Choroid plexus epithelial cell (primary cell): ENCODE measurements at places on chromosomes 13 and 19.
A peak's percentile ranks its signal among the peaks of the same experiment; 100 is the strongest.

DNA sequence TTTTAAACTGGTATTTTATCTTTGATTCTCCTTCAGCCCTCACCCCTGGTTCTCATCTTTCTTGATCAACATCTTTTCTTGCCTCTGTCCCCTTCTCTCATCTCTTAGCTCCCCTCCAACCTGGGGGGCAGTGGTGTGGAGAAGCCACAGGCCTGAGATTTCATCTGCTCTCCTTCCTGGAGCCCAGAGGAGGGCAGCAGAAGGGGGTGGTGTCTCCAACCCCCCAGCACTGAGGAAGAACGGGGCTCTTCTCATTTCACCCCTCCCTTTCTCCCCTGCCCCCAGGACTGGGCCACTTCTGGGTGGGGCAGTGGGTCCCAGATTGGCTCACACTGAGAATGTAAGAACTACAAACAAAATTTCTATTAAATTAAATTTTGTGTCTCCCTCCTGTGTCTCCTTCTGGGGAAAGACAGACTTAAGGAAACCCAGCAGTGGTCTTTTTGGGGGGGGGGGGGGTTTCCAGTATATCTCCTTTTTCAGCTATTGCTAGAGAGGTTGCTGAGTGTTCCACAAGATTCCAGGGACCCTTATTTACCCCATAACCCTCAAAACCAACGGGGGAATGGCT is 1.5 kb upstream of the RAD23A start:
- no peak for DNase-seq

- no peak for DNase-seq
Observed at GRCh38 chr13:75423946-75424345, 58.0 kb downstream of the TBC1D4 start.

DNA sequence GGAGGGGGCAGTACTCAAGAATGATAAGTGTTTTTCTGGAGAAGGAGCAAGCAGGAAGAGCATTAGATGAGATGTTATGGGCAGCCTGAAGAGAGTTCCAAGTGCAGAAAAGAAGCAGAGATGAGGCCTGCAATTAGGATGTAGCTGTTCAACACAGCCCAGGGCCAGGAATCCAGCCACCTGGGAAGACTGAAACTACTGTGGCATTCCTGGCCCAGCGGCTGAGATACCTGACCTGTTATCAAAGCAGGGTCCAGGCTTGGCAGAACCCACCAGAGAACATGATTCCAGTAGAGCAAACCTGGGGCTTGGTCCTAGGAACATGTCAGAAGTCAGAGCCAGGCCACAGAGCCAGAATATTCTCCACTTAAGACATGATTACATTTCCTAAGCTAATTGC is 73.3 kb upstream of the LRCH1 start:
- no peak for DNase-seq

- DNase-seq = no peak
Observed at GRCh38 chr19:5228932-5229777, 111.5 kb downstream of the PTPRS start.

DNA sequence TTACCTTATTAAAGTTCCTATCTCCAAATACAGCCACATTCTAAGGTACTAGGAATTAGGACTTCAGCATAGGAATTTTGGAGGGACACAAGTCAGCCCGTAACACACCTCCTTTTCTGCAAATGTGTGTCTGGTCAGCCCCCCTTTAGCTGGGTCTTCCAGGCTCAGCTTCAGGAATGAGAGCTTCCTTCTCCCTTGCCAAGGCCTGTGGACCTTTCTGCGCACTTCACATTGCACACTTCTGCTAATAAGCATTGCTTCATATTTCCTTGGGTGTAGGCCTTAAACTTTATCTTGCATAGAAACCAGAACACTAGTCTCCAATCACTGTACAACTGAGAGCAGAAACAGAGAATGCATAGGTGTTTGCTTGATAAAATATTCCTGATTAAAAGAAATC is 4.5 kb upstream of the STK24 start:
- DNase-seq = no peak

GRCh38 chr13:100382785-100383184 is 205.8 kb downstream of the GGACT start:
- peak; percentile 69 for DNase-seq

- no peak for DNase-seq
Observed at GRCh38 chr13:97139691-97140090, 82.4 kb upstream of the MBNL2 start.

- no peak for DNase-seq
Observed at GRCh38 chr13:70814684-70815083, 706.4 kb upstream of the KLHL1 start.

- no peak for DNase-seq
Observed at GRCh38 chr13:30081331-30081730, 226.0 kb downstream of the KATNAL1 start.

DNA sequence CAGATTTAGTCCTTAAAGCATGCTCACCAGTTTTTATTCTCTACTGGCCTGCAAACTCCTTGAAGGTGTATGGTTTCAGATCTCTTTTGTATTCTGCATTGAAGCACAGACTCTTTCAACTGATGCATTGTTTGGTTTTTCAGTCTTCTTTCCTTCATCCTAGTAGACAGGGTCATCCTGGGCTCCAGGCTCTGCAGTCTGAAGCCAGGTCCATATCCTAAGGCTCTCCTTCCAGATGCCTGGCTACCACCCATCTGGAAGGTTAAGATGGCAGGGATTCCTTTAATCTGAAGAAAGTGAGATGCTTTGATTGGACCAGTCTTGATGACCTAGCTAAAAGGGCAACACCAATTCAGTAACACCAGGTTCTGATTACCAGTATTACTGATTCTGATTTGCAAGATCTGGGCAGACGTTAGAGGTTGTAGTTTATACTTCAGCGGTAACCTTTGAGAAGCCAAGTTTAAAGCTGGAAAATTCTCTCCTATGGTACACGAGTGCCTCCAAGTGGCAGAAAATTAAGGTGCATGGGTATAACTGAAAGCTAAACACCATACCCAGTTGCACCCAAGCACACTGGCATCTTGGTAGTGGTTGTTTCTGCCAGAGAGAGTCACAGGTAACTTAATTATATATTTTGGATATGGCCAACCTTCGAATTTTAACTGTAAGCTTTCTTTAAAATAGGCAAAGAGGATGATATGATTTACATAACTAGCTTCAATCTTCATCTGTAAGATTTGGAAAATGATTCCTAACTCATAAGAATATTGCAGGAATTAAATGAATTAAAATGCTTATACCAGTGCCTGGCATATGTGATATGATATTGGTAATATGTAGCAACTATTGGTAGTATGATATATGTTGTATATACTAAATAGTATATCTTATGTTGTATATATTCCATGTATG is 1651.9 kb upstream of the MIR17HG start:
- peak; percentile 69 for DNase-seq

- peak; percentile 47 for DNase-seq
Observed at GRCh38 chr19:662207-662961, 630 bp downstream of the RNF126 start.

DNA sequence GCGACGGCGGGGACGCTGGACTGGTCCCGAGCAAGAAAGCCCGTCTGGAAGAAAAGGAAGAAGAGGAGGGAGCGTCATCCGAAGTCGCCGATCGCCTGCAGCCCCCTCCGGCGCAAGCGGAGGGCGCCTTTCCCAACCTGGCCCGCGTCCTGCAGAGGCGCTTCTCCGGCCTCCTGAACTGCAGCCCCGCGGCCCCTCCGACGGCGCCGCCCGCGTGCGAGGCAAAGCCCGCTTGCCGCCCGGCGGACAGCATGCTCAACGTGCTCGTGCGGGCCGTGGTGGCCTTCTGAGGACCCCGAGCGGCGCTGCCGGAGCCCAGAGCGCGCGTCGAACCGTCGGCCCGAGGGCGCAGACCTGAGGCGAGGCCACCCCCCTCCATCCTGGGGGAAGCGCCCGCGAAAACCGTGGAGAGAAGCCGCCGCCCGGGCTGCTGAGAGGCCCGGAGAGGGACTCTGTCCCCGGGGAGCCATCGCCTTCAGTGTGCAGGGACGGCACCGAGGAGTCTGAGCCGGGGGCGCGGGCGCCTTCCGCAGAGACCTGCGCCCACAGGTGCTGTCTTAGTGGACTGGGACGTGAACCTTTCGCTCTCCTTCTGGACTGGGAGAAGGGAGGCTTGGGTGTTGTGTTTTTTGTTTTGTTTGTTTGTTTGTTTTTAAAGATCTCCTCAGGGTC is 3.5 kb downstream of the IER2 start:
- peak; percentile 70 for DNase-seq

DNA sequence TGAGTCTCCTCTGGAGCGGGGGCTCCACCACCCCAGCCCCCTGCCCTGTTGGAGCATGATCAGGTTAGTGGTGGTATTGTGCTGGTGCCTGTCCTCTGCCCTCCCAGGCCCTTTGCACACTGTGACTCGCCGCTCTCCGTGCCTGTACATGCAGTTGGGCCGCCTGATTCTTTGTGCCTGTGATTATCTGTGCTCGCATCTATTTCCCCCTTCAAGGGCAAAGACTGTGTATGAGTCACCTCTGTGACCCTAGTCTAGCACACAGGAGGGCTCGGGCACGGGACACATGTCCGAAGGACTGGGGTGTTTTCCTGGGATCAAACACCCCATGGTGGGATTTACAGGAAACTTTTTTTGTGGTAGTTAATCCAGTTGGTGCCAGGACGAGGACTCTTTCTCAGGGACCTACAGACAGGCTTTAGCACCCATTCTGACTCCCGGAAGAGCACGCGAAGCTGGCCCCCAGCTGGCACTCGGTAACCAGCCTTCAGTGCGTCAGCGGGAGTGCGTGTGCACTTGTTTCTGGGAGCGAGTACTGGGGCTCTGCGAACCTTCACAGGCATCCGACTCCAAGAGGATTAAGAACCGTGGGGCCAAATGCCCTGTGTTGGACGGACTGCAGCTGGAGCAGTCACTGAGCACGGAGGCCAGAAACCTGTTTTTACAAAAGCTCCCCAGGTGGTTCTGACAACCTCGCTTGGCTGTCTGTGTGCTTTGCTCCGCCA is 6.7 kb downstream of the PPP1R37 start:
- no peak for DNase-seq

DNA sequence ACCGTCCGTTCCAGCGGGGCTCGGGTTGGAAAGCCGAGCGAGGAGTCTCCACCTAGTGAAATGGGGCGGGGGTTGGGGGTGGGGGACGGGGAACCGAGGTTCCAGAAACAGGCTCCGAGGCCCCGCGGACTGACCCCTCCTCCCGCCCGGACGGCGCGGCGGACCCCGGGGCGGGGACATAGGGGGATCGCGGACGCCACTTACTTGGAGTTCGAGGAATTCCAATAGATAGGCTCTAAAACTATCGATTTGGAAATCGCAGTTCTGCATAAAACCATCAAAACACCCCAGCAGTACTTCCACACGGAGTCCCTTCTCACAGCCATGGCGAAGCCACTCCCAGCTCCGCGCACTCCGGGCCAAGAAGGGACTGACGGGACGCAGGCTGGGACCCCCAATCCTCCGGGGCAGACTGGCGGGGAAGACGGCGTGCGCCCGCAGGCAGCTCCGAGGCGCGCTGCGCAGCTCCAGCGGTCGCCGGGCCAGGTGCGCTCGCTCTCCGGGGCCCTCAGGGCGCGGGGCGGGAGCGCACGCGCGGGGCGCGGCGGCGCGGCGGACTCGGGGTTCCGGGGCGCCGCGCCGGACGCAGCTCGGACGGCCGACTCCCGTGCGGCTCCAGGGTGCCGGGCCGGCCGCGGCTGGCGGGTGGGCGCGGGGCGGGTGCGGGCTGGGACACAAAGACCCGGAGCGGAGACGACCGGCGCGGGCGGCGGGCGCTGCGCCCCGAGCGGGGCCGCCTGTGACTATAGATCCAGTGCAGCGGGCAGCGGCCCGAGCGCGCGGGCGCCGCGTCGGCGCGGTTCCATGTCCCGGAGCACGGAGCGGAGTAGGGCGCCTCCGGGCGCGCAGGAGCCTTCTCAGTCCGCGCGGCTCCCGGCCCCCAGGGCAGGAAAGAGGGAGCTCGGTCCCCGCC is 567 bp downstream of the EFNB2 start:
- DNase-seq = peak; percentile 42

GRCh38 chr13:98697791-98698190 is 54.7 kb downstream of the SLC15A1 start:
- DNase-seq = no peak

DNA sequence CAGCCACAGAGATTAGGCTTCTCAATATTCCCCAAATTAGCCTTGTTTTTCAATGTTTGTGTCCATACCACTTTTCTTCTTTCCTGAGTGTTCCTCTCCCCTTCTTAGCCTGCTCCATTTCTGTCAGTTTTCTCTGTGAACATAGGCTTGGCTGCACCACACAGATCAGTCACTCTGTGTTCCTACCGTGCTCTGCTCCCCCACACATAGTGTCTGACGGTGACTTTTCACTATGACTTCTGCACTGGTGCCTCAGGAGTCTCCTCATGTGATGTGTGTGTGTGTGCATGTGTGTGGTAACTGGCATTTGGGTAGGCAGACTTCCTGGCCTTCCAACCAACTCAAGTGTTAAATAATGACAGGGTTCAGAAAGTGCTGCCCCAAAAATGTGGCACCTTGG is 47.9 kb upstream of the MYCBP2 start:
- DNase-seq = no peak

GRCh38 chr19:13207846-13208671 is 57.8 kb downstream of the IER2 start:
- DNase-seq = peak; percentile 82

GRCh38 chr13:71677124-71677523 is 189.9 kb downstream of the DACH1 start:
- DNase-seq = no peak

GRCh38 chr19:33437393-33437820 is 63.9 kb downstream of the CEBPG start:
- no peak for DNase-seq

- DNase-seq = no peak
Observed at GRCh38 chr19:16595097-16595496, 22.9 kb upstream of the SLC35E1 start.

GRCh38 chr19:35882114-35882832 is 13.9 kb downstream of the APLP1 start:
- DNase-seq = peak; percentile 92

GRCh38 chr19:33374236-33374714 is 766 bp downstream of the CEBPG start:
- peak; percentile 47 for DNase-seq

- DNase-seq = peak; percentile 79
Observed at GRCh38 chr19:16435999-16436650, 35.6 kb downstream of the EPS15L1 start.

GRCh38 chr19:30344446-30345425 is 27.4 kb upstream of the ZNF536 start:
- DNase-seq = no peak

GRCh38 chr13:40440990-40441820 is 225.2 kb downstream of the FOXO1 start:
- DNase-seq = peak; percentile 30

- peak; percentile 76 for DNase-seq
Observed at GRCh38 chr13:20353973-20354372, 121.9 kb upstream of the GJB6 start.

- no peak for DNase-seq
Observed at GRCh38 chr19:56263319-56263718, 9.2 kb upstream of the EDDM13 start.

DNA sequence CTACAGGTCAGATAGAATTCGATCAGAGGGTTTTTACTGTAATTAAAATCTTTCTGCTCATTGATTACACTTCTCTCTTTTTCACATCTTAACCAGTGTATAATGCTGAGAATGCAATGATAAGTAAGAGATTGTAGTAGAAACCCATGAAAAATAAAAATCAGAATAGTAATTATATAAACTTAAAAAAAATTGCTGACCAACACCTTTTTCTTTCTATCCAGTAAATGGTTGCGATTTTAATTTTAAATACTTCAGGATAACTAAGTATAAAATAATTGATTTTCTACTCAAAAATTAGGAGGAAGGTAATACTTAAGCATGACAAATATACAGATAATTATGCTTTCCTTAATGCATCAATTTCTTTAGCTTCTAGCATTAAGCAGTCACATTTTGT is 910.6 kb upstream of the GPC6 start:
- no peak for DNase-seq
